Breast epithelium (tissue), 4 donors: ENCODE measurements at places on chromosomes 1 and 21.

DNA sequence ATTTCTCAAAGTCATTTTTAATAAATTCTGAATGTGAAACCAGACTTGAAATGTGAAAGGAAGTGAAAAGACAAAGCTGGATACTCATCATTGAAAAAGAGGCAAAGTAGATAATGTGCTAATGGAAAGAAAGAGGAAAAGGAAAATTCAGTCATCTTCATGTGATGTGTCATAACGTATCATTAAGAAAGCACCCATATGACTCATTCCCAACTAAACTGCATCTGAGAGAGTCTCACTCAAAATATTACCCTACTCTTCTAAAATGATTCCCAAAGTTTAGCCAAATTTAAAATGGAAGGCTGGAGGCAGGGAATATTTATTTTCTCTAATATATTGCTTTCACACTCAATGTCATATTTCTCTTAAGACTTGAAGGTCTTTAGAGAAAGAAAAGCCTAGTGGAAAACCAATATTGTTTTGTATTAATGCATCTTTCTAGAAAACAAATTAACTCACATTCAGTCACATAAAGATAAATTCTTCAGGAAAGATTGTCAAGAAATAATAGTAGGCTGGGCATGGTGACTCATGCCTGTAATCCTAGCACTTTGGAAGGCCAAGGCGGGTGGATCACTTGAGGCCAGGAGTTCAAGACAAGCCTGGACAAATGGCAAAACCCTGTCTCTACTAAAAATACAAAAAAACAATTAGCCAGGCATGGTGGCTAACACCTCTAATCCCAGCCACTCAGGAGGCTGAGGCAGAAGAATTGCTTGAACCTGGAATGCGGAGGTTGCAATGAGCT lies 129.9 kb downstream of the SLC30A10 start:
- DNase-seq: no peak

- no peak for DNase-seq
Measured at GRCh38 chr1:39335216-39335615, 130.7 kb downstream of the MACF1 start.

GRCh38 chr1:233293556-233294446 lies 1.7 kb downstream of the PCNX2 start:
- no peak for DNase-seq

DNA sequence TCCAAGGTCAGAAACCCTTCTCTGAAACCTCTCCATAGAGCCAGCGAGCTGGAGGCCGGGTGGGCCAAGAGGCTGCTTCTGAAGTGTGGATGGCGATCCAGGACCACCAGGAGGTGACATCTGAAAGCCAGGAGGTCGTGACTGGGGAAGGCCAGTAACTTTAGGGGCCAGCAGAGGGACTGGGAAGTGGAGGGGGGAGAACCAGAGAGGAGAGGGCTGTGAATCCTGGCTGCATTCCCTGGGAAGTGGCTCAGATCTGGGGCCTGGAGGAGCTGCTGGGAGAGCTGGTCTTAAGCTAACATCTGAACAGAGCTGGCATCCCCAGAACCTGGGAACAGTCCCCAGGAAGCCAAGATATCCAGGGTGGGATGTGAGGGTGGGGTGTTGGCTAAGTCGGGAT lies 11.3 kb upstream of the EPHA8 start:
- no peak for DNase-seq
